HCEC 1CT (cell line): ENCODE measurements at places on chromosomes 5 and 9.

DNA sequence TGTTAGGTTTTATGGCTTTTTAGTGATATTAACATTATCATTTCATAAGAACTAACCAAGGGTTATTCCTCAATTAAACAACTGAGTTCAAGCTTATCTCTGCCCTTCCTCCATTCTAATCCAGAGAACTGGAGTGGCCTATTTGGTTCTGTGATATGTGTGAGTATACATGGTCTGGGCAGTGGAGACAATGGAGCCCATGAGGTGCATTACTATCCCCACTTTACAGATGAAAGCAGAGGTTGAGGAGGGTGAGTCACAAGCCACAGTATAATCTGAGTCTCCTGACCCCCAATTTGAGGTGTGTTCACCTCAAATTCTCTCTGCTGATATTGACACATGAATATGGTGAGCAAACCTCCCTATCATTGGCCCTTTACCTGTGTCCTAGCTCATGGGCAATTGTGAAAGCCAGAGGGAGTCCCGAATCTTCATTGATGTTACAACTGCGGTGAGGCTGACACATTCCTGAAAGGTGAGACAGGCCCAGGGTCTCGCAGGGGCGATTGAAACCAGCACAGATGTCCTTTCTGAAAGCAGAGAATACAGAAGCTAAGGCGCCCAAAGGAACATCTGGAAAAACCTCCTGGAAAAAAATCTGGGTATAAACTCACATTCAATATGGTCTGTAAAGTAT is 217.2 kb downstream of the TARS1 start:
- no peak for DNase-seq

- no peak for DNase-seq
Measured at GRCh38 chr9:91904588-91905236, 45.3 kb downstream of the ROR2 start.

- DNase-seq, result no peak
Measured at GRCh38 chr5:54045077-54045792, 265.1 kb downstream of the ARL15 start.

DNA sequence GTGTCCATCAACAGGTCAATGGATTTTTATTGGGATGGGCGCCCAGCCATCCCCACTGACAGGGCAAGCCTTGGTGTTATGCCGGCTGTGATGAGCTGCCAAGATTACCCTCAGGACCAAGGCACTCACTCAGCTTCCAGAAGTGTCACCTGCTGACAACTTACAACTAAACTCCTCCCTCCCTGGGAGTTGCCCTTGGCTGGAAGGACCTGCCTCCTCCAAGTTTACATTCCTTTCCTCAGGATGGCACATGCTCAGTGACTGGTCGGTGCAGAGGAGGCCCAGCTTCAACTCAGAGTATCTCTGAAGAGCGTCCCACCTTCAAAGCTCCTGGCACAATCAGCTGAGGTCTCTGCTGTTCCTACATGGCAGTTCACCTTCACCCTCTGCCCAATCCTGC is 52.5 kb upstream of the ZBTB43 start:
- DNase-seq, result no peak

DNA sequence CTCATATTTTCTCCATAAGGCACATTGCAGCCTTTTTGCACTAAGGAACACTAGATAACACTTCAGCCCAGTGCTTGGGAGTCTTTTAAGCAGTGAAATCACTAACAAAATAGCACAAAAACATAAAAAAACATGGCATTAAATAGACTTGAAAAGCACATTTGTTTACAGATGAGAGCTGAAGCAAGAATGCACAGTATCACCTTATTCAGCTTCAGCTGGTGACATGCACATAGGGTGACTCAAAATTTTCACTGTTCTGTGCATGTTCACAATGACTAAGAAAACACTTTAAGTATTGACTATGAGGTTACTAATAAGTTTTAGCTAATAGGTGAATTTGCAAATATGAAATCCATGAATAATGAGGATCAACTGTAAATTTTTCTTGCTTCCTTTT is 293.9 kb upstream of the TARS1 start:
- peak; percentile 64 for DNase-seq

DNA sequence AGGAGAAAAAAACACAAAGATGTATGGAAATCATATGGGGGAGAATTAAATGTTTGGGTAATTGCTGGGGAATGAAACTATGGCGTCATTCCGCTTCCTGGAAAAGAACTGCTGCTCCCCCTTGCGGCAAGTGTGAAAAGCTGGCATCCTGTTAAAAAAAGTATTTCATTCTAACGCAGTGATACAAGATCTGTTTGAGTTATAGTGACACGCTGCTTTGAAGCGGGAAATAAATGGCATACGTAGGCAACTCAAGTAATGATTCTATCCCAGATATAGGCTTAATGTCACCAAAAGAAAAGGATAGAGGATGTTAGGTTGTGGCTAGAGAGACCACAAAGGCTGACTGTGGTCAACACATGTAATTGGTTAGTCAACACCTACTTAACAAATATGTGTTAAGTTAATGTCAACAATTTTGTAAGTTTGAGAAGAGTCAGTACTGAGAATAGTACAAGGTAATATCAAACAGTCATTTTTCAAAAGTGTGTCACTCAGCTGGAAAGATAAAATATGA is 70.2 kb upstream of the ALDH1A1 start:
- DNase-seq, result peak; percentile 80

- no peak for DNase-seq
Measured at GRCh38 chr5:154518438-154518867, 40.4 kb upstream of the HAND1 start.

DNA sequence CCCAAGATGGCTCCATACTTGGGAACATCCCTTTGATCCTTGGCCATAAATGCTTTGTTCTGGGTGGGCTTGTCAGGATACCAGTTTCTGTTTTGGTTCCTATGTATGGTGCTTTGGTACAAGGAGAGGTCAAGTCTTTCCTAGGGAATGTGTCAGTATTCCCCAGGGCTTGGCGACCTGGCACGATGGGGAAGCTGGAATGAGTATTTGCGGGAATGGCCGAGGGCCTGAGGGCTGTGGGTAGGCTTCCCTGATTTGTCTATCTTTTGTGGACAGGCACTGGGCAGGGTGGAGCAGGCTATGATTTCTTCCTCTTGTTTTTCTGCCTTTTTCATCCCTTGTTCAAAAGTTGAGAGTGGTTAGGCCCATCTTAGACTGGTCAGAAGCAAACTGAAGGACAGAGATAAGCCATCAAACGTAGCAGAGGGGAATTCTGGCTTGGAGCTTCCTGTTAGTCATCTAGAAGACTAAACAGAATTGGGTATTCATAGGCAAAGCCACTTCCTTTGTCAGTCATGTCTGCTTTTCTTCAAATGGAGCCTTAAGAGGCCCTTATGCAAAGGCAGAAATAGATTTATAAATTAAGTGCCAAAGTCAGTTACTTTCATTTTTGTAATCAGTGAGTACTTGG is 13.7 kb downstream of the DOCK2 start:
- DNase-seq, result peak; percentile 76

- DNase-seq, result no peak
Measured at GRCh38 chr5:4050203-4050602, 454.6 kb downstream of the IRX1 start.

GRCh38 chr9:113887436-113887835 is 11.3 kb downstream of the ZNF618 start:
- no peak for DNase-seq

DNA sequence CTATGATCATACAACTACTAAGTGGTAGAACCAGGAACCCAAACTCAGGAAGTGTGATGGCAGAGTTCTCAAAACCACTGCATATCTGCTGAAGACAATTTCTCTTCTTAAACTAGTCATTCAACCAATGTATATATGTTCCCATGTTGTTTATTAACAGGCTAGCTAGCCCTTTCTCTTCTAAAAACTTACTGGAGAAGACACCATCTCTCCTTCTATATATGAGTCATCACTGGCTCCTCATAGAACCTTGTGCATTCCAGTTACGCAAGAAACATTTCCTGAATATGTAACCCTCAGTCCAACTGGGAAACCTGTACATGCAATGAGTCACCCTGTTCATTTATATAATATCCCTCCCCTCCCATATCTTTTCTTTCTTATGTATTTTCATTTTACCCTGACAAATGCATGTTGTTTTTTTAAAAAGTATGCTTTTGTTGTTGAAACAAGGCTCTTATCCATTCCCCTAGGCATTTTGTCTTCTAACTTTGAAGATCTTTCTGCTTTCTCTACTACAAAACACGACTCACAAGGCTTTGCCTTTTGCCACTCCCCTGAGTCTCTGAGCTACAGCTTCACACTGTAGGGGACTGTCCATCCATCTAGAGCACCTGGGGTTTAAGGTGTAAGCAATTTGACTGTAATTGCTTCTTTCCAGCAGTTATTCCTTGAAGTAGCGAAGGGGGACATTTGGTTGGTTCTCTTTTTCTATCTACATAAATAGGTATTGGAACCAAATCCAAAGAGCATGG is 119.5 kb downstream of the ANXA1 start:
- DNase-seq, result peak; percentile 93

GRCh38 chr5:66436721-66437120 is 159.5 kb upstream of the MAST4 start:
- no peak for DNase-seq

DNA sequence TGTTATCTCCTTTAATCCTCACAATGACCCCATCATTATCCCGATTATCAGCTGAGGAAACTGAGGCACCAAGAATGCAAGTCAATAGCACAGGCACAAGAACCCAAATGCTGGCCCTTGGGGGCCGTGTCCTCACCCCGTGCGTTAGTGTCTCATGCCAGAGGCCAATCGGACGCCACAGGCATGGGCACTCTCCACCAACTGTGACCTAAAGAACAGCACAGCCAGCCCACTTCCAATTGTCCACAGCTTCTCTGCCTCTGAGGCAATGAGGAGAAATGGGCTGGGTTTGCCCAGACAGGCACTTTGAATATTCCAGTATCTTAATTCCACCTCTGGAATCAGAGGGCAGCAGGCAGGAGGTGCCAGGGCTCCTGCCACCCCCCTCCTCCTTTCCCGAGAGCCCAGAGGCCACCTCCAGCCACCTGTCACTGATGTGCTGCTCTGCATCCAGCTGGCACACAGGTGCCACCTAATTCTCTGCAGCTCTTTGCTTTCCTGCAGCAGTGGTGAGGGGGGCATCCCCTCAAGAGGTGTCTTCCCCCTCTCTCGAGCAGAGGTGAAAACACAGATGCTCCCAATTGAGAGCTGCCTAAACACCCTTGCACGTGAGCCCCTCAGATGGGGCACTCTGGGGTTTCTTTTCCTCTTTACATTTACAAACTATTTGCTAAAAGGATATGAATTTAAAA is 107.5 kb downstream of the ROR2 start:
- DNase-seq, result no peak
